ENCODE measurements at places on chromosomes 3 and 15.

GRCh38 chr3:121942116-121942786 is 48.0 kb downstream of the SLC15A2 start:
- no peak for DNase-seq

- no peak for DNase-seq
These were observed 17.9 kb upstream of the CRABP1 start for GRCh38 chr15:78322243-78322642.

GRCh38 chr15:47754312-47754711 is 37.0 kb downstream of the SEMA6D start:
- DNase-seq, result no peak

GRCh38 chr15:67303490-67304363 is 49.1 kb downstream of the IQCH start:
- no peak for DNase-seq

Measured in stimulated activated naive CD8-positive, alpha-beta T cell treated with anti-CD3 and anti-CD28 coated beads, Interleukin-15, Interleukin-2, amounts not matched to agents 100 U/mL and 50 U/mL, for 24 hours (primary cell).